ENCODE measurements at places on chromosomes 5 and 9. TPM values are rescaled to one million over a fixed set of nuclear protein-coding genes. Genes with fewer than 3 reads are reported as not detected.

DNA sequence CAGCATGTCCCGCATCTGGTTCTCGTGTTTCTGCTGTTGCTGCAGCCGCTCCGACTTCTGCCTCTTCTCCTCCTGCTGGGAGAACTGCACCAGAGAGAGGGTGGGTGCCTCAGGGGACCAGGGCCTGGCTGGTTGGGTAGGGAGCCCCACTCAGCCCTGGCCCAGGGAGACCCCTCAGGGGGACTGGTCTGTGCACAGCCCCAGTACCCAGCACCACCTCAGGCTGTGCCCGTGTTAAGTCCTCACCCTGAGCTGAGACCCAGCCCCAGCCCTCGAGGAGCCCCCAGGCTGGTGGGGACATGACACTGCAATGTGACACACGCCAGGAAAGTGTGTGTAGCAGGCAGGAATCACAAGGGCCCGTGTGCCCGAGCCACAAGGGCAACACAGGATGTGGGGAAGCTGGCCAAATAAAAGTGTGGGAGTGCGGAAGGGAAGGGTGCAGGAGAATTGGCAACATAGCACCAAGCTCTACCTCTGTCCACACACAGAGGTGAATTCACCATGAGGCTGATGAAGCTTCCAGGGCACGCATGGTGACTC, 48.2 kb upstream of the FBXW11 start:
- no peaks in the 10 kb centered on the region for H3K4me1 ChIP-seq
- no peak for DNase-seq
- no peaks in the 10 kb centered on the region for H3K27me3 ChIP-seq
- no peaks in the 10 kb centered on the region for H3K36me3 ChIP-seq

The WDR31 gene
- total RNA-seq = 6.4 TPM

- no peak overlapping the region for H3K27ac ChIP-seq
- DNase-seq = no peak
- no peaks in the 10 kb centered on the region for H3K36me3 ChIP-seq
- H3K4me1 ChIP-seq = no peaks in the 10 kb centered on the region
- no peaks in the 10 kb centered on the region for H3K27me3 ChIP-seq
These were observed 327.3 kb downstream of the CDH18 start for GRCh38 chr5:19660679-19661078.

The ECM2 gene
- total RNA-seq = 2.6 TPM

- H3K4me3 ChIP-seq = no peak overlapping the region
- peaks cover 5% of the 10 kb centered on the region for H3K4me1 ChIP-seq
- no peak for DNase-seq
- no peak overlapping the region for H3K27ac ChIP-seq
- no peaks in the 10 kb centered on the region for H3K27me3 ChIP-seq
These were observed 4.3 kb upstream of the CLPTM1L start for GRCh38 chr5:1349246-1349645.

DNA sequence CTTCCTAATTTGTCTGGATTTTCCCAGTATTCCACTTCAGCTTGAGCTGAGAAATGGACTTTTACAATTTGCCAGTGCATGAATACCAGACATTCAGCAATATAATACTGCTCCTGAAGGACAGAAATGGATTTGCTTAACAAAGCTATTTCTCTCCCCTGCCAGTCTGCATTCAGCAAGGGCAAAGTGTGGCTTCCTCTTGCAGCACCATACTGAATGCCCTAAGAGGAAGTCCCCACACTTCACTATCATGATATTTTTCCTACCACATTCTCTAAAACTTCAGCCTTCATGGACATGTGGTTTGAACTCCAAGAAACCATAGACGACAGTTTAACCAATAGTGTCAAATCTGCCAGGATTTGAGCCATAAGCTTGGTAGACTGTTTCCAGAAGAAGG, 19.8 kb upstream of the TLE4 start:
- no peaks in the 10 kb centered on the region for H3K27me3 ChIP-seq
- no peak overlapping the region for H3K4me3 ChIP-seq
- no peak for DNase-seq

- no peaks in the 10 kb centered on the region for H3K4me1 ChIP-seq
- DNase-seq = no peak
- no peaks in the 10 kb centered on the region for H3K27me3 ChIP-seq
- no peak overlapping the region for H3K4me3 ChIP-seq
These were observed 192.1 kb downstream of the SPATA31D1 start for GRCh38 chr9:82180711-82181110.

The PGM5 gene
- total RNA-seq = 96.5 TPM

Measured in prostate gland (tissue), 2 donors.